Mammary epithelial cell (primary cell): ENCODE measurements at places on chromosomes 12 and 14. TPM values are rescaled to one million over a fixed set of nuclear protein-coding genes. Genes with fewer than 3 reads are reported as not detected.

The KRT73 gene
- total RNA-seq = not detected

The P2RX2 gene
- not detected for total RNA-seq

The WNT1 gene
- not detected in 2 replicates for total RNA-seq

The PLA2G1B gene
- not detected for total RNA-seq

The TAS2R7 gene
- 0.33 TPM for total RNA-seq

The TAS2R46 gene
- total RNA-seq = 2.5 TPM

The SERPINA10 gene
- not detected in 2 replicates for total RNA-seq

The ERP27 gene
- total RNA-seq = not detected

The KRT79 gene
- not detected in 2 replicates for total RNA-seq
